ENCODE measurements at places on chromosomes 7 and 10.

GRCh38 chr7:134691546-134692343, 45.1 kb downstream of the BPGM start:
- no peak for DNase-seq

DNA sequence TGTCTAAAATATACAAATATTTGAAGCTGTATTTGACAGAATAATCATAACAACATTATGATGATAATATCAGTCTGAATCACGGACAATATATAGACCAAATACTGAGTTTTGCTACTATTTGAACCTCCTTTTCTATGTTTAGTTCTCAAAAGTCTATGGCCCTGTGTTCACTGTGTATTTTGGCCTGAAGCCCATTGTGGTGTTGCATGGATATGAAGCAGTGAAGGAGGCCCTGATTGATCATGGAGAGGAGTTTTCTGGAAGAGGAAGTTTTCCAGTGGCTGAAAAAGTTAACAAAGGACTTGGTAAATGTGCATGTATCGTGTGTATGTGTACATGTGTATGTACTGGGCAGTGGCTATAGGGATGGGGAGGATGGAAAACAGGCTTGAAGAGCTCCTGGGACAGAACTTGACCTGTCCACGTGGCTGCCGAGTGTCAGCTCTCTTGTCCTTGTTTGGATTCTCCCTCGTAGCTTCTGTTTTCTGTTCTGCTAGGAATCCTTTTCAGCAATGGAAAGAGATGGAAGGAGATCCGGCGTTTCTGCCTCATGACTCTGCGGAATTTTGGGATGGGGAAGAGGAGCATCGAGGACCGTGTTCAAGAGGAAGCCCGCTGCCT, 4.2 kb downstream of the CYP2C18 start:
- DNase-seq, result no peak

DNA sequence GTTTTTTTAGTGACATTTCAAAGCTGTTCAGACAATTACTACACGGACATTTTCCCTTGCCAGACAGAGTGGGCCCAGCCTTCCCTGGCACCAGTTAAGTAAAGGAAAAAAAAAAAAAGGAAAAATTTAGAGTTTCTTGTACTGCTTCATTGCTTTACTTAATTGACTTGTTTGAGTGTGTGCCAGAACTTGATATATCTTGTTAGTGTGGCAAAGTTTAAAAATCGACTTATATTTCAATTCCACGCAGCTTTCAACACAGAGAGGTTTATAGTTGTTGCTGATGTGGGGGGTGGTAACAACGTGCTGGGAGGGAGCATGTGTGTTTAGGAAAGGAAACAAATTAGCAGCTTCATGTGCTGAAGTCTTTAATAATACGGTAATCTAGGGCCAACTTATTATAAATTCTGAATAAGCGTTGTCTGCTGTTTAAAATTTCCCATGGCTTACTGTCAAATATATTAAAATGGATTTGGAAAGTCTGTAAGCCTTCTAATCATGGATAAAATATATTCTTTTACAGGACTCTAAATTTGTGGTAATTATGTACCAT, 1104.6 kb downstream of the SORCS3 start:
- DNase-seq, result no peak

GRCh38 chr7:116499168-116500077, at the start of gene CAV2:
CAV2 (plus strand) TSS chr7:116499738; CDS start chr7:116499782, 44 bp downstream.
- DNase-seq, result no peak

DNA sequence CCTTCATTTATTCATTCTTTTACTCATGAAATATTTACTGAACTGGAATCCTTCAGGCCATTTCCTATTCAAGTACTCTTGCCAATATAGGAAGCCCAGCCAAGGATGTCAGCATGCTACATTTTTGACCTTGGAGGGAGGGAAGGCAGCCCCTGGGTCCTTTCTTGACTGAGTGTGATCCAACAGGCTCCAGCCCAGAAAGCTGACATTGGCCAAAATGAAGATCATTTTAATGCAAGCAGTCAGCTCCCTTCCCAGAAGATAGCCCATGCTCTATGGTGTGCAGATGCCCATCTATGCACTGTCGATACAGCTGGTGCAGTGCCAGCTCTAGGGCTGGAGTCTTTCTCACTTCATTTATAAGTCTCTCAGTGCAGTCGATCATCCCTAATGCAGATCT, 646.0 kb downstream of the KCNMA1 start:
- no peak for DNase-seq

GRCh38 chr7:98334081-98334480, 52.6 kb downstream of the BRI3 start:
- no peak for DNase-seq

DNA sequence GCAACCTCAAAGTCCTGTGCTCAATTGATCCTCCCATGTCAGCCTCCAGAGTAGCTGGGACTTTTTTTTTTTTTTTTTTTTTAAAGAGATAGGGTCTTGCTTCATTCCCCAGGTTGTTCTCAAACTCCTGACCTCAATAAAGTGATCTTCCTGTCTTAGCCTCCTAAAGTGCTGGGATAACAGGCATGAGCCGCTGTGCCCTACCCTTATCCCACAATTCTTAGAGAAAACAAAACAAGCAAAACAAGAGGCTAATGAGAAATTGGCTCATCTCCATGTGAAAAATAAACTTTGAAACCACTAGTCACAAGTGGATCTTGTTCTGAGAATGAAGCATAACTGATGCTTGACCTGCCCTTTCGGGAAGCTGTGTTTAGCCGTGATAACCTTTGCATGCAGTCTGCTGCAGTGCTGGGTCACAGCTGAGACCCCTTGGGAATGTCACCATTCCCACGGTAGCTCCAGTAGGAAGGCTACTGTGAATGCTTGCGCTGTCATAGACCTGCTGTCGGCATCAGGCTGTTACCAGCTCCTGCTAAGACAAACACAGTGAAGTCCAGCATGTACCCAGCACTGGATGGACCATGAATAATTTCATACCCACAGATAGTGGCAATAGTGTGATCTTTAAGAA, 290.7 kb upstream of the KIAA1217 start:
- DNase-seq, result no peak

DNA sequence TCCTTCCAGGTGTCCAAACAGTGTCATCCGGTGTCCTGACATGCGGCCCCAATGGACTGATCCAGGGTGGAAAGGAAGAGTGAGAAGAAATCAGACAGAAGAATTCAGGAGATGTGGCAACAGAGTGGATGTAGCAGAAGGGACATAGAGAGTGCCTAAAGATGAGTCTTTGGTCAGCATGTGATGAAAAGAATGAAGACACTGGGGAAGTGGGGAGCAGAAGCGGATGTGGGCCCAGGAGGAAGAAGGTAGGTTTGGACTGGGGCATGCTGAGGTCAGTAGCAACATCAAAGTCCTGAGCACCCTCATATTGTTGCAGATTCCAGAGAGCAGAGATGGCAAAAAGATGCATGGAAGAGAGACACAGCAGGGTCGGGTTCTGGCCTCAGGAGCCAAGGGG, 71.8 kb upstream of the STEAP1B start:
- no peak for DNase-seq

DNA sequence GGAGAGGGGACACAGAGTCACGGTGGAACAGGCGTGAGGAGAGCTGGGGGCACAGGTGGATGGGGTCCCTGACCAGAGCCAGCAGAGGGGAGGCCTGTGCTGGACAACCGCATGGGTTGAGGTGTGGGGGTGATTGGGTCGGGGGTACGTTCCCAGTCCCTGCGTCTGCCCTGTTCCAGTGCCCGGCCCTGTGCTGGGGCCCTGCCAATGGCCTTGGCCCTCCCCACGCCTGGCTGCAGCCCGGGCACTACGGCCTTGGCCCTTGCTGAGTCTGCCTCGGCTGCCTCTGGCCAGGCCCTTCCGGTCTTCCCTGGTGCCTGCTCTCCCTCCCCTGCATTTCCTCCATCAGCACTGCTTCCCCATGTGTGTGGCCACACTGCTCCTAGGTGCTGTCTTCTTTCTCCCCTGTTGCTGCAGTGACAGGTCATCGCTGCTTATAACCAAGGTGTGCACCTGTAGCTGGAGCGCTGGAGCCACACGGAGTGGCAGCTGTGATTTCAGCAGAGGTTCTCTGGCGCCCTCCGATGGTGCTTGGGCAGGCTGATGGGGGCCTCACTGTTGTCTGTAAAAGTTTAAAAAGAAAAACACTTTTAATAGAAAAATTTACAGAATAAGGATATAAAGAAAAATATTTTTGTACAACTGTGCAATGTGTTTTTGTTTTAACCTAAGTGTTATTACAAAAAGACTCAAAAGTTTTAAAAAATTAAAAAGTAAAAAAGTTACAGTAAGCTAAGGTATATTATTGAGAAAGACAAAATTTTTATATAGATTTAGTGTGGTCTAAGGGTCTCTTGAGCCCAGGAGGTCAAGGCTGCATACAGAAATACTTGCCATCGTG, 45.2 kb upstream of the BHLHA15 start:
- no peak for DNase-seq

- DNase-seq, result no peak
Observed at GRCh38 chr7:27614095-27614494, 48.6 kb downstream of the HIBADH start.

DNA sequence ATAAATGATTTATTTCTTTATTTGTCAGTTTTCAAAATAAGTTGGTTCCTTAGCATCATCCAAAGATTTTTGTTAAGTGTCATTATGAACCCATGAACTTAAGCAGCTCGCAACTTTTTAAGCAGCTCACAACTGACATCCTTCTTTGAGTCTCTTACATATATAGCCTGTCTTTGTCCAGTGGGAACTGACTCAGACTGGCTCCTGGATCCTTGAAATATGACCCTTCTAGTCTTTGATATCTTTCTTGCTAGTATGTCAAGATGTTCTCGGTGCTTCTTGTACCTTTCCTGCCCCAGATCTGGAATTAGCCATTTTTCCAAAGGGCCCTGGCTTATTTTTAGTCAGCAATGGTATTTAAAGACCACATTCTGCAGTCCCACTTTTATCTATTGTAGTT, 53.9 kb upstream of the ARID5B start:
- DNase-seq, result no peak

- no peak for DNase-seq
Observed at GRCh38 chr10:59674215-59674836, 35.3 kb downstream of the SLC16A9 start.

DNA sequence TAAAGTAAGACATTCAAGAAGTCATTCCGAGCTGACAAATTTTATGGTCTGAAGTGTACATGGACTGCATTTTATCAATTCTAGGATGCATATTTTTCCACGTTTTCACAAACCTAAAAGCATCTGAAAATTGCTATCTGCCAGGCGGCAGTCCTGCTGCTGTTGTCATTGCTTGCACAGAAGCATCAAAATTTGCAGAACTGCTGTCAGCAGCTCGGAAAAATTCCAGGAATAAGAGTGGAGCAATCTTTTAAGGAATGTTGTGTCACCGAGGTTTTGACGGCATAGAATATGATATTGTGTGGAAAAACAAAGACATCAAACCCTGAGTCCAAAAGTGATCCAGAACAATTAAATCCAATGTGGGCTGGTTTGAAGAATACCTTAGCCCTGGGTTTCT, 61.4 kb downstream of the CHCHD3 start:
- DNase-seq, result no peak

- DNase-seq, result no peak
Observed at GRCh38 chr7:42347616-42348015, 110.6 kb upstream of the GLI3 start.

GRCh38 chr7:155829796-155830470, 17.7 kb upstream of the SHH start:
- no peak for DNase-seq

- DNase-seq, result no peak
Observed at GRCh38 chr7:390761-391410, 100.9 kb downstream of the FOXL3 start.

DNA sequence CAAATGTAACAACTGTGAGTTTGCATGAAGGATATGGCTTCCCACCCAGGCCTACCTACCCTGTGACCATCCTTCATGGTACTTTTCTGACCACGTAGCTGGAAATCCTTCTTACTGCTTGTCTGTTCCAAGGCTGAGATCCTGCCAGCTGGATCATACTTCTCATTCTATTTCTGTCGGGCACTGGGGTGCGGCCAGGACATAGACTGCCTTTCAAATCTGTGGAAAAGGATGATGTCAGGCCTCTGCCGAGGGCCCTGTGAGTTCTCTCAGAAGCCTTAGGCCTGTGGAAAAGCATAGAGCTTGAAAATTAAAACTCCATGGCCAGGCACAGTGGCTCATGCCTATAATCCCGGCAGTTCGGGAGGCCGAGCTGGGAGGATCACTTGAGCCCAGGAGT, 10.0 kb downstream of the VWC2 start:
- DNase-seq, result no peak

DNA sequence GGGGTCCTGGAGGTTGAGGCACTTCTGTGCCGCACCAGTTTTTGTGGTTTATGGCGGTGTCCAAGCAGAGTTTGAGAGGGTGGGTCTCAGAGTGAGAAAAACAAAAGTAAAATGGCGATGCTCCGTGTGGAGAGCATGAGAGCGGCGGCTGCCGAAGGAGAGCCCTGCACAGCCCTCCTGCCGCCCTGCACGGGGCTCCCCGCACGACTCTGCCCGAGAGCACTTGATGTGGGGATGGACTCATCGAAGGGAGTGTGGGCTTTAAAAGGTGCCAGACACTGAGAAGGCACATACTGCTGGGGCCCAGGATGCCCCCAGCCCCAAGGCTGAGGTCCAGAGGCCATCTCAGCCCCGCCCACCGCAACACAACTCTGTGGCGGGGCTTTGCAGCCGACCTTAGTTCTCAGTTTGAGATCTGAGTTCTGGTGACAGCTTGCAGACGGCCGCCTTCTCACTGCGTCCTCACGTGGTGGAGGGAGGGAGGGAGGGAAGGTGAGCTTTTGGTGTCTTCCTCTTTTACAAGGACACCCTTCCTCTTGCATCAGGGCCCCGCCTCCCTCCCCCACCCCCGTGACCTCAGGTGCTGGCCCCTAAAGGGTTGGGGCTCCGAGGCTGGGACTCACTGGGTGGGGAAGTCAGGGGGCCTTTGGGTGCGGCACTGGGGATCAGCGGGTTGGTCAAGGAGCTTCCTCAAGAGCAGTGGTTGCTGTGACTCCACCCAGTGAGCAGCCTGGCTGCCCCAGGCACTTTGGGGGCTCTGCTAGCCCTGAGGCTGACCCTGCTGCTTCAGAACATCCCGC, 69.1 kb downstream of the NKX6-2 start:
- no peak for DNase-seq

DNA sequence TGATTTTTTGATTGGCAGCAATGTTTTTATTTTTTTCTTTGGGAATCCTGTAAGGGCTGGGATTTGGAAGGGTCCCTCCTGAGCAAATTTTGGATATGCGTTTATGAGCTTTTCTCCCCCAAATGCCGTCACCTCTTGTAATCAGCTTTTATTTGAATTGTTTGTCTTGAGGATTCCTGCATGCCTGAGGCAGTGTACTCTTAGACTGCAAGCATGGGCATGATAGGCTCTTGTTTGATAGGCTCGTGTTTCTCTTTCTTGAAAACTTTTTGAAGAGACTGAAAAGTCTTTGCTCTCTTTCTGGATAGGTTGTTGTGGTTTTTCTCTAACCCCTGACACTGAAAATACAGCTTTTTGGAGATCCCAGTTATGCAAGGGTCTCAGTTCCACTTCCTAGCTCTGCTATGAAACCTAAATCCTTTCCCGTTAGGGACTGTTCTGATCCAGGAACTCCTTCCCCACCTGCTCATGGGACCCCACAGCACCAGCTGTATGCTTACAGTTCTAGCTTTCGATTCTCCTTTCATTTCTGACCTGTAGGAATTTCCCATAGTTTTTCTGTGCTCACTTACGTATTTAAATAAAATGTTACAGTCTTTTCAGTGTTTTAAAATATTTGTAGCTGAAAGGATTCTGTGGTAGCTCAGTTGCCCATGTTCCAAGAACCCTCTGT, 17.2 kb downstream of the TSPAN13 start:
- no peak for DNase-seq

- DNase-seq, result no peak
Observed at GRCh38 chr7:76272851-76273497, 29.5 kb upstream of the HSPB1 start.

Data from activated T-helper 2 cell treated with anti-CD3 and anti-CD28 coated beads, Interferon-gamma antibody, Interleukin-2, Interleukin-4, amounts not matched to agents 10 μg/mL and 5 μg/mL and 100 μg/mL, durations not matched to agents 14 hours and 24 hours and 36 hours (primary cell).